NCI-H146 (cell line): ENCODE measurements at places on chromosomes 2 and 18.

GRCh38 chr2:231696004-231696367, 12.3 kb upstream of the PTMA start:
- DNase-seq: no peak

DNA sequence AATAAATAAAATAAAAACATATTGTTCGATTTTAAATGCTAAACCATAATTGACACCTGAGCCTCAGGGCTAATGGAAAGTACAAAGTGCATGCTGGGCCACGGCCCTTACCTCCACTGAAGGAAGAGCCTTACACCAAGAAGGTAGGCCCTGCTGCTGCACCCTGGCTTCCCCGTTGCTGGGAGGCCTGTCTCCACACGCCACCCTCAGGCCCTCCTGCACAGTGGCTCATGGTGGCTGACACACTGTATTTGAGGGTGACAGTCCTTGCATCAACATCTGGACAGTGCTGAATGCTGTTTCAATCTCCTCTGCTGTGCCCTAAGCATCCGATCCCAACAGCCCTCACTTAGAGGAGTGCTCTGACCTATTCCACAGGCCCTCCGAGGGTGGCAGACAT, 39.3 kb upstream of the EDAR start:
- no peak for DNase-seq

DNA sequence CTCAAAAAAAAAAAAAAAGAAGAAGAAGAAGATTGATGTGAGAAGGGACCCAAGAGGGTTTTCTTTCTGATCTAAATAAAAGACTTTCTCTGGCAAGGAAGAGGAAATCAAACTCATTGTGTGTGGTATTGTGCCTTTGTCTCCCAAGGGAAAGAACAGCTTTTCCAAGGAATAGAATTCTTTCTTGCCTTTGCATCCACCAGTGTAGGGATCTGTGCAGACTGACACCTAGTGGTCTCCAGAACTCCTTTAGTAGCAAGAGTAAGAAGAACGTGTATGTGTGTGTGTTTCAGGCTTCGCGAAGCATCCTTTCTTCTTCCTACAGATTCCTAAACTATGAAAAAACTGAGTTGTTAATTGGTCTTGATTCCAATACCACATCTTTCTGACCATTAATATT, 33.5 kb upstream of the CRIM1 start:
- DNase-seq: no peak

DNA sequence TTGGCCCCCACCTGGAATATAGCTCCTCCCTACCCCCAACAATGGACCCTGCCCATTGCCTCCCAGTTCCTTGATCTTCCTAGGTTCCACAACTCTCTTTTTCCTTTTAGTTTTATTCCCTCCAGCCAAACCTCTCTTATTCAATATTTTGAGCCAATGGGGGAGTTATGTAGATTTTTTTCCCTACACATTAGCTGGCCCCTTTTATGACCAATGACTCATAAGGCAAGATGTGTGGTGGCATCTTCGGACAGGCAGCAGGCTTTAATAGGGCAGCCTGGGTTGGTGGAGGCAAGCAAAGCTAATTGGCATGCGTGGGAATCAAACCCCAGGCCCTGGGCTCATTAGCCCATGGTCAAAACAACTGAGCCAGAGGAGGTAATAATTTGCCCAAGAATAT, 9.2 kb downstream of the GRP start:
- no peak for DNase-seq

DNA sequence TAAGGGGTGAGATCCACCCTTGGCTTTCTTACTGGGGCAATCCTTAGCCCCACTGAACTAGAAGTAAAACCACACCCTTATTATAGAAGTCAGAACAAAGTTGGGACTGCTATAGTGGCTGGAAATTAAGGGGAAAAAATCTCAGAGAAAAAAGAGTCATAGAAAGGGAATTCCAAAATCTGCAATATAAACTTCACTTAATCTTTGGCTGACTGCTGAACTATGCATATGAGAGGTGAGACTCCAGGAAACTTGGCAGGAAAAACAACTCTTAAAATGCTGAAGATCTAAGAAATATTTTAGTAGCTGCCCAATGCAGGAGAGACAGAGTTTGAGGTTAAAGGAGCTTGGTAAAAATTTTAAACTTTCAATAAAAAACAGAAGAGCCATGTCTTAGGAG, 201.8 kb upstream of the FN1 start:
- no peak for DNase-seq

DNA sequence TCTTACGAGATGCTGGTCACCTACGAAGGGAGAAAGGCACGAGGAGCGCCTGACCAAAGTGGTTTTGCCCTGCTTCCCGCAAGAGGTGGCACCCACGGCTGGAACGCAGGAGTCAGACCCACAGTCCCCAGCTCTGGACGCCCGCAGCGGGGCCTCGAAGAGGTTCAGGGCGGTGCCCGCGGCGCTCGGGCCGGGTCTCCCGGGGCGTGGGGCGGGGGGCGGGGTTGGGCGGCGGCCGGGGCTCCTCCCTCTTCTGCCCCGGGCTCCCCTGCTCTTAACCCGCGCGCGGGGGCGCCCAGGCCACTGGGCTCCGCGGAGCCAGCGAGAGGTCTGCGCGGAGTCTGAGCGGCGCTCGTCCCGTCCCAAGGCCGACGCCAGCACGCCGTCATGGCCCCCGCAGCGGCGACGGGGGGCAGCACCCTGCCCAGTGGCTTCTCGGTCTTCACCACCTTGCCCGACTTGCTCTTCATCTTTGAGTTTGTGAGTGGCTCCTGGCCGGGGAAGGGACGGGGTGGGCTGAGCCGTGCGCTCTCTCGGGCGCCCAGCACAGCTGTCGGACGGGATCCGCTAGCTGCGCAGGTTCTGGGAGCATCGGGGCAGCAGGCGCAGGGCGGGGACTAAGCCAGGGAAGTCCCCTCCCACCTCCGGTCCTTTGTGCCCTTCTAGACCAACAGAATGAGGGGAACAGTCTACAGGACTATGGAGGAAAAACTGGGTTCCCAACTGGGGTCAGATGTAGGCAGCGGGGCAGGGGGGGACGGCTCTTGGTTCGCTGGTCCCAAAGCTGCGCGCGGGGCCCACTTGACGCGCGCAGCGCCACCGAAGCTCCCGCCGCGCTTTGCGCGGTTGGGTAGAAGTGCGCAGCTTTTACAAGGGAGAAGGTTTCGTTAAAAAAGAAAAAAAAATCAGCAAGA, at the start of gene MAL:
Gene MAL, plus strand, starts transcription at position 303 of the 914 bp plus-strand sequence. Its CDS starts 85 bp downstream, at position 388.
- peak; percentile 49 for DNase-seq

DNA sequence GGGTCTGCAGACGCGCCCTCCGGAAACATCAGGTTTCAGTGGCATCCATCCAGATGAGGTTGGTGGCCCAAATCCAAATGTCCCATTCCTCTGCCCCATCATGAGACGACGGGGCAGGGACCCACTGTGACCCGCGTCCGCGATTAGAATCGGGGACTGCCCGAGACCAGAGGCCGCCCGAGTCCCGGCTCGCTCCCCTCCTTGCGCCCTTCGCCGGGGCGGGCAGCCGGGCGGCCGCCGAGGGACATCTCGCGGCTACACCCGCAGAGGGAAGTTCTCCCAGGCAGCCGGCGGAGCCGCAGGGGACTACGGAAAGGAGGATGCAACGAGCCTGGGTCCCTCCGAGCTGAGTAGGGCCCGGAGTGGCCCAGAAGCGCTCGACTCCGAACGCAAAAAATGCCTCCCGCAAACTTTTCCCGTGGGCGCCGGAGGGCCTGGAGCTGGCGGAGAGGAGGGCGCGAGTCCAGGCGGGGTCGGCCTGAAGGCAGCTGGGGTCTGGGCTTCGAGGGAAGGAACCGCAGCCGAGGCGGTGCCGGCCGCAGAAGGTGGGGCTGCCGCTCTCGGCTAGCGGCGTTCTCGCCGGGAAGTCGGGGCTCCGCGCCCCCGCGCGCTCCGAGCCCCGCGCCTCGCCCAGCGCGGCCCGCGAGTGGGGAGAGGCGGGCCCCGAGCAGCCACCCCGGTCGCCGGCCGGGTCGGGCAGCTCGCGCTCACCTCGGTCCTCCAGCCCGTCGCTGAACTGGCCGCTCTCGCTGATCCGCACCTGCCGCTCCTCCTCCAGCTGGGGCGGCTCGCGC, 580 bp downstream of the TMEM163 start:
- DNase-seq: peak; percentile 74

- DNase-seq: no peak
These were observed 68.3 kb downstream of the ARHGEF33 start for GRCh38 chr2:38957972-38958371.

DNA sequence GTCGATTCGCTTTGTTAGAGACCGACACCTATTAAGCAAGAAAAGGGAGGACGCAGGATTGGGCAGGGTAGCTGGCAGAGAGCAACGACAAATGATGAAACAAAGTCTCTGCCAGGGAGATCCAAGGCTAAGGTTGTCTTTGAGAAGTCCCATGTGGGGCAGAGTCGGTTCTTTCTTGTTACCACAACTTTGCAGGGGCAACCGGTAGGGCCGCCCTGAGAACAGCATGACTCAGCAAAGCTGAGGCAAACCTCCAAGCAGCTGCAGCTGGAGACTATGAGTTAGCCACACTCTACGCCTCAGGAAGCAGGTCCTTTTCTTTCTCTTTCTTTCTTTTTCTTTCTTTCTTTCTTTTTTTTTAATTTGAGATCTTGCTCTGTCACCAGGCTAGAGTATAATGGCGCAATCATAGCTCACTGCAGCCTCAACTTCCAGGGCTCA, 452.3 kb upstream of the ID2 start:
- no peak for DNase-seq

GRCh38 chr2:55003706-55004639, 46.3 kb downstream of the RTN4 start:
- no peak for DNase-seq

DNA sequence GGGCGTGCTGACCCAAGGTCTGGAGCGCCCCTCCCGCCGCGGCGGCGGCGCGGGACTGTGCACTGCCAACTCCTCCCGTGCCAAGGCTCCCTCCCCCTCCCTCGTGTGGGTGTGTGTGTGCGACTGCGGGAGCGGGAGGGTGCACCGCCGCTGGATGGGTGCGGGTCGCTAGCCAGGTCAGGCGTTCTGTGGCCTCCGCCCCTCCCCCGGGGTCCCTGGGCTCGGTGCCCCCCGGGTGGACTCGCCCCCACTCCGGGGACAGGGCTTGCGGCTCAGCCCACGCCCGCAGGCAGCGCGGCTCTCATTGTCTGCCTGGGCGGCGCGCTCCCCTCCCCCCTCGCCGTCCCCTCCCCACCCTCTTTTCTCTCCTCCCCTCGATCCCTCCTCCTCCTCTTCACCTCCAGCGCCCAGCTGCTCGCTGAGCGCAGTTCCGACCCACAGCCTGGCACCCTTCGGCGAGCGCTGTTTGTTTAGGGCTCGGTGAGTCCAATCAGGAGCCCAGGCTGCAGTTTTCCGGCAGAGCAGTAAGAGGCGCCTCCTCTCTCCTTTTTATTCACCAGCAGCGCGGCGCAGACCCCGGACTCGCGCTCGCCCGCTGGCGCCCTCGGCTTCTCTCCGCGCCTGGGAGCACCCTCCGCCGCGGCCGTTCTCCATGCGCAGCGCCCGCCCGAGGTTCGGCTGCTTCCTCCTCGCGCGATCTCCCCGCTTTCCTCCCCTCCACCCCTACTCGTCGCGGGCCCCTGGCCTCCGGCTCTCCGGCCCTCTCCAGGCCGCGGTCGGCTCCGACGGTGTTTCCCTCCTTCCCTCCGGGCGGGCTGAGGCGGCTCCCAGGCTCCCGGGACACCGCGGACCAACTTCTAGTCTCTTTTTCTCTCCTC, at the start of gene GATA6:
Gene GATA6, plus strand, starts transcription at position 579 of the 878 bp plus-strand sequence. CDS start 1,556 bp downstream, outside the sequence.
- peak; percentile 100 for DNase-seq

DNA sequence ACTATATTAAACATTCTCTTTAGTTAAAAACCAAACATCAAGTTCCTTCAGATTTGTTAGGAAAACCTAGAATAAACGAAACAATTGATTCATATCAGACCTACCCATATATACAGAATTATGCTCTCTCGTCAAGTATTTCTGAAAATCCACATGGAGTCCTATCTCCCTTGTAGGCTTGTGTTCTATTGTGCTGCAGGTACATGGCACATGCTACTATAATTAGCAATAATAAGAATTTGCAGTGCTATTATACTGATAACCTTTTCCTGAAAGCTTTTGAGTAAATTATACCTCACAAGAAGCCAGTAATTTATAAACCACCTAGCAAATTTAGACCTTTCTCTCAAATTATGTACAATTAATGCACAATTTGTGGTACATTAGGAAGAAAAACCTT, 158.6 kb upstream of the STK17B start:
- DNase-seq: peak; percentile 36

- no peak for DNase-seq
These were observed 4.4 kb upstream of the CHRNG start for GRCh38 chr2:232534940-232535651.

DNA sequence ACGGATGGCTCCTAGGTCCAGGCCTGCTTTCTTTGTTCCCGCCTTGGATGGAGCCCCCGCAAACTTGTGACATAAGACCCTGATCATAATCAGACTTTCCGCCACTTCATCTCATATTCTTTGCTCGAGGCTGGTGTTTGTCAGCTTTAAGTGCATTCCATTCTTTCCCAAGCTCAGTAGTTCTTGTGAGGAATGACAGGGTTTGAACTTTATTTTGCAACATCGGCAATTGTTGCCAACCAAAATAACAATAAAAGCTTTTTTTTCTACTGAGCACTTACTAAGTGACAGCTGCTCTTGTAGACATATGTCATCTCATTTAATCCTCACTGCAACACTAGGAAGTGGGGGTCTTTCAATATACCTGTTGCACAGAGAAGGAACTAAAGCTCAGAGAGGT, 178.8 kb upstream of the ST6GAL2 start:
- no peak for DNase-seq

DNA sequence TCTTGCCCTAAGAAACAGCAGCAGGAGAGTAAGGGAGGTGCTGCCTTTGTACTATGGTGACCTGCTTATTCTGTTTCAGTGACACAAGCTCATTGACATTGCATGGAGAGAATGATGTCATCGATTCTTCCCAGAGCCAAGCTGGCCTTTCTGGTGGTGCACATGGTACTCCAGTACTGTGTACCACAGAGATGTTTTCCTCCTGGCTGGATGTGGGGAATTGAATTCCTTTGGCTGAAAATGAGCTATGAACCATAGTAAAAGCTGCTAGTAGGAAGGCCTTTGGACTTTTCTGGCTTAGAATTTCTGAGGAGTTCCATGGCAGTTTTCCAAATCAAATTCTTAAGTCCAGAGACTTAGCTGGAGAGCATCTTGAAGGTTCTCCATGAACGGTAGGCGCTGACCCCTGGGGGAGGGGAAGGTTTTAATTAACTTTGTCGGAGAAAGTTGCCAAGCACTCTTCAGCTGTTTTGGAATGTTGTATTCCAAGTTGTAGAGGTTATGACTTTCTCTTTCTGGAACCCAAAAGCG, 17.1 kb upstream of the B3GNT2 start:
- peak; percentile 6 for DNase-seq
